ENCODE measurements at places on chromosomes 4 and X.

GRCh38 chr4:1407657-1408333 is 1.6 kb upstream of the NKX1-1 start:
- no peak for DNase-seq

DNA sequence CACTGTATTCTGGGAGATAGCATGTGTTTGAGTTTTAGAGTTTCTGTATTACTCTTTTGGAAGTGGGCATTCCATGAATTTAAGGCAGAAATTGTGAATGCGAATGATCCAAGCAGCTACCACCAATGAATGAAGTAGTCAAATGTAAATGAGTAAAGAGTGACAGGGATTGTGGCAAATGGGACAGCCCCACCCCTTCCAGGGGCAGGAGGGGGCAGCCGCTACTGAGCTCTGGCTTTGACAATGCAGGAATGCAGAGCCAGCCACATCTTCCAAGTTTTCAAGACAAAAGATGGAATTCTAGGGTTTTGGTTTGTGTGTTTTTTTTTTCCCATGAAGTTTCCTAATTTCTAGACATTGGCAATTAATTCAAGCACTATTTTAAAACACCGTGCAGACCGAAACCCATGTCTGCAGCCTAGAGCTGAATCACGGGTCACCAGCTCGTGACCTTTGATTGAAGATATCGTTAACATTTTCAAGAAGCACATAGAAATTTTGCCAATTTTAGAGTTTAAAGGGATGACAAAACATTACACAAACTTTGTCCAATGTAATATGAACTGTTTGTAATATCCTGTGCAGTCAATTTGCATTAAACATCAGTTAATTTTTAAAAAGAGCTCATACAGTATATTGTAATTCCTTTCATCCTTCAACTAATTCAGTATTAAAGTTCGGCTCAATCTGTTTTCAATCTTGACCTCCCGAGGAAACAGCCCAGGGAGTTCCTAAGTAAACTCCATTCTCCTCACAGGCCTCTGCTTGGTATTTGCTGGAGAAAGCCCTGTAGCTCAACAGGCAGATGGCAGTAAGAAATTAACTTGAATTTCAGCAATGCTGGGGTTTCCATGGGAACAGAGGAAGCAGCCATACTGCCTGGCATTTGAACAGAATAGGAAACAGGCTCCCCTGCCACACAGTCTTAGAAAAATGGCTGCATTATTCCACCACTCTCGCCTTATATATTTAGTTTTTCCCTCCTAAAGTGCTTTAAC is 83.4 kb downstream of the UCHL1 start:
- no peak for DNase-seq

- no peak for DNase-seq
Measured at GRCh38 chr4:158787709-158788475, 19.1 kb downstream of the FNIP2 start.

DNA sequence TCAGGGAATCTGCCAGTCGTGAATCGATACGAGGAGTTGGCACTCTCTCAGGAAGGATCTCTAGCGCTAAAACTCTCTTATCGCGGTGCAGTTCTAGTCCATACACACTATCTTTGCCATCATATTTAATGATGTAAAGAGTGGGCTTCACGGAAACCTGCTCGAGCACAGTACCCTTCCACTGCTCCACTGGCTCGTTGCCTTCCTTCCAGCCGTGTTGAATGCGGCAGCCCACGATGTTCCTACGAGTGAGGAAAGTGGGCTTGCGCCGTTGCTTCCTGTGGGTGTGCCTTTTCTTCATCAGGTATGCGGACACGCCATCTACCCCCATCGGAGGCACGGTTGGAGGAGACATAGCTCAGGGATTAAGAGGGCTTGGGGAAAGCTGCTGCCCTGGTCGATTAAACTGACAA is 661 bp downstream of the SPIN4 start:
- no peak for DNase-seq

DNA sequence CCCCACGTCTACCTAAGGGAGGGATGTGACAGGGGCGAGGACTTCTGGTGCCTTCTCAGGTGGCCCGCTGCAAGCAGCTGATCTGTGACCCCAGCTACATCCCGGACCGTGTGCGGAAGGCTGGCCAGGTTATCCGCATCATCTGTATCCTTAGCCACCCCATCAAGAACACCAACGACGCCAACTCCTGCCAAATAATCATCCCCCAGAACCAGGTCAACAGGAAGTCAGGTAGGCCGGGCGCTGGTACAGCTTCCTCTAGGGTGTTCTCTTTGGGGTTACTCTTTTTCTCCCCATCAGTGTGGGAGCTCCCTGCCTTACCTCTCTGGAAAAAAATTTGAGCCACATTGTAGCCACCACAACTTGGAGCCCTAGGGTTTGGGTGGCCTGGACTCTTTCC is 2.4 kb upstream of the FAM50A start:
- DNase-seq = no peak

DNA sequence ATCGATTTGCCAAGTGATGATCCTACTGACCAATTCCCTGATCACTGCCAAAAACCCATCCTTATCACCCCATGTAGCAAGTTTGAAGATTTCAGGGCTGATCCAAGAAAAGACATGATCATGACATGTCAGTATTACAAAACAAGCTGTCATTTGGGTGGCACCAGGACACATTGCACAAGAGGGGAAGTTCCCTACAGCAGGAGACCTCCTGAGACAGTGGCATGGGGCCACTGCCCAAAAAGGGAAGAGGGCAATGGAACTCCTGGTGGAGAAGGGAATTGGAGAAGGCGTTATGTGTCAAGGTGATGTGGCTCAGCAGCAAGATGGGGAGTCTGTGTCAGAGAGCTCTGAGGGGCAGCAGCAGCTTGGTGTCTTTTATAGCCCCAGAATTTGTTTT is 43.4 kb downstream of the ZNF182 start:
- DNase-seq = no peak

GRCh38 chr4:133584714-133585113 is 435.6 kb downstream of the PCDH10 start:
- DNase-seq = no peak

GRCh38 chrX:39877905-39878304 is 219.9 kb downstream of the BCOR start:
- DNase-seq = no peak

DNA sequence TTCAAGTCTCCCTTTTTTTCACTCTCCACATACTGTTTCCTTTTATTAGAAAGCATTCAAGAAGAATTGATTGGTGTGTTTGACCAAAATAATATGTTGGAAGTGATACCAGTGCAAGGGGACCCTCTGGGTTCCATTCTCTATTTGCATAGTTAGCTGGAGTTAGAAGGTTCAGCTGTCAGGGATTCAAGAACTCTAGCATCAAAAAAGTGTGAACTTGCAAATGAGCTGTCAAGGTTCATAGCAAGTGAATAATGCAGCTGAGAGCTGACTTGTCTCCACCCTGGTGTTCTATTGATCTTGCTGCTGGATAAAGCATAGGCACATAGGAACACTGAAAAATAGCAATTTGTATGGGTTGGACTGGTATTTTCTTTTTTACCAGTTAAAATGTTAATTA is 73.2 kb downstream of the SORBS2 start:
- DNase-seq = no peak

- no peak for DNase-seq
Measured at GRCh38 chr4:18180122-18180521, 158.6 kb upstream of the LCORL start.
